Panc1 (cell line): ENCODE measurements at places on chromosomes 1 and 21.
A peak's percentile ranks its signal among the peaks of the same experiment; 100 is the strongest.

DNA sequence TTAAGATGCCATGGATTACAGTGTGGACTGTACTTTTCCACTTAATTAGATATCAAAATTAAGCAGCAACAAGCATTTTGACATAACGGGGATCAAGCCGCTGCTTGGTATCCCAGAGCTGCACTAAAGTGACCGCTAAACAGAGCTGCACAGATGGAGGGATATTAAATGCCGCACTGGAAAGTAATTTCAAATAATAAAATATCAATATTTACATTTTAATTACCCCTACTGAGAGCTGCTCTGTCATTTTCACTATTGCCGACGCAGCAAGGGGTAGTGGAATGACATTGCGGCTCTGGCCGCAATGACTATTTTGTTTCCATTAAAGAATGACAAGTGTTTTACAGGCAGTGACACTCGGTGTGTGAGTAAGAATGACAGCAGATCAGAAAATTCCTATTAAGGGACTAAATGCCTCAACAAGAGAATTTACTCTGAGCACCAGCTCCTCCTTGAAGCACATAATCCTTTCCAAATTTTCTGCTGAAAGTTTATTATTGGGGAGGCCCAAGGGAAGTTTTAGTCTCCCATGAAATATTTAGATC is 109.1 kb upstream of the USH2A start:
- no peak overlapping the region for H3K27ac ChIP-seq
- no peaks in the 10 kb centered on the region; the same call in 1 of the 2 replicates for H3K4me1 ChIP-seq

DNA sequence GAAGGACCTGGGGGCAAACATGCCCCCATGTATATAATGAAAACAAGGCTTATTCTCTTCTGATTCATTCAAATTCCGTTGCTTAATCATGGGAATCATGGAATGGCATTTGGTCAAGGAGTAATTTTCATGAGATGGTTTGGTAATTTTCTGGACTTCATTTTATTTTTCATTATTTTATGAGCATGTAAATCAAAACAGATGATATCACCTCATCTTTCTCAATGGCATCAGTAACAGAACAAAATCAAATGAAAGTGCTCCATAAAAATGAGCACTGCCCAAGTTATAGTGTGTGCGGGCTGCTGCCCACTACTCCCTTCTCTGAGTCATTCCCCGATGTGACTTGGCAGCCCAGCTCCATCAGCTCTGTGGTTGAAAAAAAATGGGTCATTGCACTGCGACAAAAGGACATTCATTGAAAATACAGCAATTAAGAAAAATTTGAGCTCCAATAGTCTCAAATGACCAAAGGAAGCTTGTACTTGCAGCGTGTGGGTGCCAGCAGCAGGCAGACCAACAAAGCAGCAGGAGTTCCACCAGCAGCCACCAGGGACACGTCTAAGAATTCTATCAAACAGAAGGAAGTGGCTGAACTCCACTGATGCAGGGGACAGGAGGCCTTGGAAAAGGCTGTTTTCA is 84.3 kb upstream of the VAV3 start:
- H3K36me3 ChIP-seq: no peaks in the 10 kb centered on the region
- H3K27me3 ChIP-seq: no peaks in the 10 kb centered on the region
- no peak for DNase-seq
- H3K4me3 ChIP-seq: no peak overlapping the region
- H3K4me1 ChIP-seq: no peaks in the 10 kb centered on the region
- H3K27ac ChIP-seq: no peak overlapping the region

GRCh38 chr1:113320972-113321680 is 69.2 kb upstream of the MAGI3 start:
- H3K4me3 ChIP-seq: no peak overlapping the region
- no peak for DNase-seq
- H3K27me3 ChIP-seq: no peaks in the 10 kb centered on the region

DNA sequence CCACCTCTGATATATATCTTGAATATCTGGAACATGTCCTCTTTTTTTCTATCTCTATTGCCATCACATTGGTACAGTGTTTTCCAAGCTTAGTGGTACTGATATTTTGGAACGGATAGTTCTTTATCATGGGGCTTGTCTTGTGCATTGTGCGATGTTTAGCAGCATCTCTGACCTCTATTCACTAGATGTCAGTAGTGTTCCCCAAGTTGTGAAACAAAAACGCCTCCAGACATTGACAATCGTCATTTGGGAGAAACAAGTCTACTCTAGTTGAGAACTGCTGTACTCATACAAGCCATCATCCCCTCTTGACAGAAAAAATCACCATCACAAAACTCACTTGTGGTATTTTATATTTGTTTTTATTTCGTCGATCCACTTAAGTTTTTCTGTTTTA is 79.7 kb upstream of the CHODL start:
- DNase-seq: no peak
- H3K36me3 ChIP-seq: no peaks in the 10 kb centered on the region
- no peaks in the 10 kb centered on the region for H3K4me1 ChIP-seq
- no peak overlapping the region for H3K27ac ChIP-seq
- no peak overlapping the region for H3K4me3 ChIP-seq
- H3K27me3 ChIP-seq: no peaks in the 10 kb centered on the region

GRCh38 chr1:153572569-153573015 is 6.9 kb upstream of the S100A2 start:
- H3K4me3 ChIP-seq: no peak overlapping the region
- DNase-seq: peak; percentile 83
- no peaks in the 10 kb centered on the region for H3K36me3 ChIP-seq
- H3K27ac ChIP-seq: peak overlapping the region; percentile 63; the same call in 1 of the 2 replicates
- H3K27me3 ChIP-seq: no peaks in the 10 kb centered on the region

DNA sequence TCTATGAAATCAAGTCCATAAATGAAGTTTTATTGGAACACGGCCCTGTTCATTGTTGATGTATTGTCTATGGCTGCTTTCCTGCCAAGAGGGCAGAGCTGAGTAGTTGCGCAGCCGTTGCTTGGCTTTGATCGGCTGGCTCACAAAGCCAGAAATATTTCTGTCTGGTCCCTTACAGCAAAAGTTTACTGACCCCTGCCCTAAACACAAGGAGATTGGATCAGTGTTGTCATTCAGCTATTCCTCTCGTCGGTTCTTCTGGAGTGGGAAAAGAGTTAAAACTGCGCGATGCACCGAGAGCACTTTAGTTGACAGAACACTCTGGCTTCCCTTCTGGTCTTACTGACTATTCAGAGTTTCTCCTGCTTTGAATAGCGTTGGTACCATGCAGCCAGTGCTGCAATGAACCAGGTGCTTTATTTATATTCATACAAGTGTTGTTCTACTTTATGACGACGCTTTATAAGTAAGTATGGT is 868 bp downstream of the ZBTB40 start:
- H3K36me3 ChIP-seq: no peaks in the 10 kb centered on the region; the same call in 1 of the 2 replicates
- H3K27ac ChIP-seq: peak overlapping the region; percentile 94
- H3K4me1 ChIP-seq: peaks cover 43% of the 10 kb centered on the region
- no peaks in the 10 kb centered on the region for H3K27me3 ChIP-seq

GRCh38 chr1:238242181-238242580 is 351.5 kb upstream of the ZP4 start:
- no peak overlapping the region for H3K27ac ChIP-seq
- H3K36me3 ChIP-seq: no peaks in the 10 kb centered on the region
- no peak for DNase-seq
- no peak overlapping the region for H3K4me3 ChIP-seq

DNA sequence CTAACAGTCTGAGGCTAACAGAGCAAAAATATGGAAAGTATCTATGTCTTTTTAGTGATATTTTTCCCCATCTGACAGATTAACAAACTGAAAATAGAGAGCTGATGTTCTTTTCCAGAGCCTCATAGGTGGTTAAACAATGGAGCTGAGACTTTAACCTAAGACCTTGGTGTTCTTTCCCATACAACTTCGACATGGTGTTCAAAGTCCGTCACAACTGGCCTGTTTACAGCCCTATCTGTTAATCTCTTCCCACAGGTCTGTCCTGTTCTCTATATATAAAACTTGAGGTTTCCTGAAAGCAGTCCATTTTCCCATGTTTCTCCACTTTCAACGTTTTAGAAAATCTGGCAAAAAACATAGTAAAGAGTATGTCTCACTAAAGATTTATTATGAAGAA is 395.7 kb downstream of the BRINP2 start:
- no peaks in the 10 kb centered on the region for H3K4me1 ChIP-seq
- no peak overlapping the region for H3K4me3 ChIP-seq
- H3K27me3 ChIP-seq: no peaks in the 10 kb centered on the region
- no peaks in the 10 kb centered on the region for H3K36me3 ChIP-seq

DNA sequence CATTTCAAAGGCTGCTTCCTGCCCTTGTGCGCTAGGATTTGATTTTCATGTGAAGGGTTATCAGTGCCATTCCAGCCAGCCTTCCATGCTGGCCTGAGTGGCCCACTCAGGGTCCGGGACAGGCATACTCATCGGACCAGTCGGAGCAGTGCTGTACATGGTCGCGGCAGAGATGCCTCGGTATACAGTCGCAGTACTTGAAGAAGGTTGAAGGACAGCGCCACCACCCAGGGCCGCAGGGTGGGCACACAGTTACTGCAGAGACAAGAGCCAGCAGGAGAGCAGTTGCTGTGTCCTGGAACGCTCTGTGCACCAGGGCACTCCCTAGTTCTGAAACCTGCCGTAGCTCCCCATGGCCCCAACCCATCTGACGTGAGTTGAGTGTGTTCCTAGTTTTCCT is 9.1 kb downstream of the LDLRAD1 start:
- H3K4me1 ChIP-seq: no peaks in the 10 kb centered on the region
- no peak for DNase-seq
- no peak overlapping the region for H3K27ac ChIP-seq
- no peaks in the 10 kb centered on the region for H3K27me3 ChIP-seq
- H3K4me3 ChIP-seq: no peak overlapping the region

DNA sequence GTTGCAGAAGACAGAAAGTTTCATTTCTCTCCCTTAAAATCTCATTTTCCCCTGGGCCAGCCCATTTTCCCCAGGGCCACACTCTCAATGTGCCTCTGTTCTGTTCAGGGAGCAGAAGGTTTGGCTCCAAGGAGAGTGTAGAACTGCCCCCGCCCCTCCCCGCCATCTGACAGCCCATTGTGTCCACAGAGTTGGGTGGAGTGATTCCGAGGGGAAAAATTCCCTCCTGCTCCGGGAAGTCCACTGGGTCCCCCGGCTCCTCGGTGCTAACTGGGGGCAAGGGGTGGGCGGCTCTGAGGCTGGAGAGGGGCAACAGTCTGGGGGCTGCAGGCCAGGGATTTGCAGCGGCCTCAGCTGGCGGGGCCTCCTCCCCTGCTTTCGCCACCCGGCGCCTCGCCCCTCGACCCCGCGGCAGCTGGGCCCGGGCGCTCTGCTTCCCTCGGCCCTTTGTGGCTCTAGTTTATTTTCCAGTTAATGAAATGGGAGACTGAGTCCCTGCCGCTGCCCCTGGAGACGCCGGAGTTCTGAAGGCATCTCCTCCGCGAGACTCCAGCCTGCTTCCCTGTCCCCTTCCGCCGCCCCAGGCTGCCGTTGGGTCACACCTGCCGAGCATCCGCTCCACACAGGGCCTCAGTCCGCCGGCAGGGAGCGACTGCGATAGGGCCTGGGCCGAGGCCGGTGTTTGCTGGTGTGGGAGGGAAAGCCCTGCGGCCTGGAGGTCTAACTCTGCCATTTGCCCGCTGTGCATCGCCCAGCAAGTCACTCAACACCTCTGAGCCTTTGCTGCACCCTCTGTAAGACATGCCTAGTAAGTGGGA is 14.7 kb upstream of the KIRREL1 start:
- no peak overlapping the region for H3K4me3 ChIP-seq
- no peak for DNase-seq
- no peaks in the 10 kb centered on the region for H3K4me1 ChIP-seq
- H3K27ac ChIP-seq: no peak overlapping the region
- H3K36me3 ChIP-seq: no peaks in the 10 kb centered on the region
- H3K27me3 ChIP-seq: peaks cover 5% of the 10 kb centered on the region; the same call in 1 of the 2 replicates

DNA sequence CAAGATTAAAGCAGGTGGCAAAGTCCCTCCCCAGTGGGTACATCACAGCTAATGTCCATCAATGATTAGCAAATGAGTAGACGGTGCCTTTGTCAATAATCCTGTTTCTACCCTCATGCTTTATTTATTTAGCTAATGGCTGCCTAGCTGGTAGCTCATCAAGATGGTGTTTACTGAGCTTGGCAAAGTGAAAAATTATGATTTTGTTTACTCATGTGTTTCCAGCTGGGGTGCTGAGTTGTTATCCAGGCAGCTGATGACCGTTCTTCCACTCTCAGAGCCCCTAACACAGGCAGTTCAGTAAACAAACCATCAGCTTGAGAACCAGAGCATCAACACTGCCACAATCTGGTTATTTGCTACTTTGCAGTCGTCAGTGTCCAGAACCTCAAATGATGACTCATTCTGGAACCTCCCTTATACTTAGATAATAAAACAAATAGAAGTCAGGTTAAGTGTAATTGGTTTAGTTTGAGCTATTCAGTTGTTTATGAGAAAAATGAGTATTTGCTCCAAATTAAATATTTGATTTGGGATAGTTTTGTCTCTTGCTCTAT is 163.9 kb downstream of the ST6GALNAC5 start:
- H3K4me3 ChIP-seq: no peak overlapping the region
- H3K27me3 ChIP-seq: peaks cover 2% of the 10 kb centered on the region; the same call in 1 of the 2 replicates
- DNase-seq: peak; percentile 18
- no peaks in the 10 kb centered on the region for H3K36me3 ChIP-seq

DNA sequence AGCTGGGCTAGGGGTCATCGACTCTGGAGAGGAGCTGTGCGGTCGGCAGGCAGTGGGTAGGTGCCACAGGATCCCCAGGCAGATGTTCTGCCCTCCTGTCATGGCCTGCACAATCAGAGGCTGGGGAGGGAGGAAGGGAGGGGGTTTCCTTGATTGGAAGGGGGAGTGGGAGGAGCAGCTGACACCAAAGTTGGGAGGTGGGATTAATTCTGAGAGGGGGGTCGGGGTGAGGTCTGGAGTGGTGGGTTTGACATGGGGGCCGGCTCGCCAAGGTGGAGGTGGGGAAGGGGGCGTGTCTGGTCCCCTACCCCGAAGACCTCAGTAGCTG is 651 bp upstream of the HPCA start:
- no peak overlapping the region for H3K4me3 ChIP-seq
- H3K27ac ChIP-seq: no peak overlapping the region
- H3K4me1 ChIP-seq: peaks cover 11% of the 10 kb centered on the region
- no peak for DNase-seq
